Epithelial cell of proximal tubule (primary cell): ENCODE measurements at places on chromosomes 1 and 21.

DNA sequence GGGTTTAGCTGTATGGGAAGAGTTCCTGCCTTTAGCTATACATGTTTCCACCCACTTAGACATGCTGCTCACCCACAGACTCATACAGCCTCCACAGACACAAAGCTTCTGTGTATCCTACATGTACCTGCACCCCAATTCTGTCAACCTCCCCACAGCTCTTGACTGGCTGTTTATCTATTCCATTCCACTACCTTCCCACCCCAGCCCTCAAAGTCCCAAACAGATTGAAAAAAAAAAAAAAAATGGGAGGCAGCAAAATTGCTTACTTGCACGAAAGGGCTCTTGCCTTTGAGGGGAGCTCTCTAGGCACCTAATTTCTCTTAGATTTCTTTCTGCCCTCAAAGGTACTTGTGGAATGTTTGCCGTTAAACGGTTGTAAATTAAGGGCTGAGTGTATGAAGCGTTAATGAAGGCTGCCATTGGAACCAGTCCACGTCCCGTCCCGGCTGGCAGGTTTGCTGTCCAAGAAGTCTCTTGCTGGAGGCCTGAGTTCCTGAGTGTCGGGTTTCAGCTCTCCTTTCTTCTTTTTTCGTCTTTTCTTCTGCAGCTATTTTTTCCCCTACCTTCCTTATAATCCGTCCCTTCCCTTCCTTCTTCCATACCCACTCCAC lies 43.6 kb downstream of the PBX1 start:
- DNase-seq: no peak

GRCh38 chr1:219778793-219779369 lies 149.5 kb downstream of the SLC30A10 start:
- no peak for DNase-seq

- DNase-seq: no peak
Measured at GRCh38 chr1:91054780-91055481, 33.1 kb upstream of the ZNF644 start.

GRCh38 chr1:7220007-7220406 lies 434.8 kb downstream of the CAMTA1 start:
- no peak for DNase-seq

- no peak for DNase-seq
Measured at GRCh38 chr1:67256291-67257172, 51.1 kb upstream of the IL12RB2 start.

- no peak for DNase-seq
Measured at GRCh38 chr1:221093903-221094791, 214.9 kb downstream of the HLX start.

DNA sequence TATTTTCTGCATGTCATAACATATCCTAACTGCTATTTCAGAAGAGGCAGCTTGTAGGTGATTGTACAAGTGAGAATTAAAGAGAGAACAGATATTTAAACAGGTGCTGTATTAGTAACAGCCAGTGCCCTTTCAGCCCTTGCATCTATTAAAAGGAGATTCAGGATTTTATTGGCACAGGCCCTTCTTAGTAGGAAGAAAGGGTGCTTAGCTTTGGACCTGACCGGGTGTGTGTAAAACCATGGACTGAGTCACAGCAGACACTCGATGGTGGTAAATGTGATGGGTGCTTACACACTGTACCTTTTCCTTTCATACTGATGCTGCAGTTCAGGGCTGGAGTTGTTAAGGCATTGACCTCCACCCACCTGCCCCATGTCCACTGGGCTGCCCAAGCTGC lies 12.7 kb upstream of the CD101 start:
- DNase-seq: no peak

DNA sequence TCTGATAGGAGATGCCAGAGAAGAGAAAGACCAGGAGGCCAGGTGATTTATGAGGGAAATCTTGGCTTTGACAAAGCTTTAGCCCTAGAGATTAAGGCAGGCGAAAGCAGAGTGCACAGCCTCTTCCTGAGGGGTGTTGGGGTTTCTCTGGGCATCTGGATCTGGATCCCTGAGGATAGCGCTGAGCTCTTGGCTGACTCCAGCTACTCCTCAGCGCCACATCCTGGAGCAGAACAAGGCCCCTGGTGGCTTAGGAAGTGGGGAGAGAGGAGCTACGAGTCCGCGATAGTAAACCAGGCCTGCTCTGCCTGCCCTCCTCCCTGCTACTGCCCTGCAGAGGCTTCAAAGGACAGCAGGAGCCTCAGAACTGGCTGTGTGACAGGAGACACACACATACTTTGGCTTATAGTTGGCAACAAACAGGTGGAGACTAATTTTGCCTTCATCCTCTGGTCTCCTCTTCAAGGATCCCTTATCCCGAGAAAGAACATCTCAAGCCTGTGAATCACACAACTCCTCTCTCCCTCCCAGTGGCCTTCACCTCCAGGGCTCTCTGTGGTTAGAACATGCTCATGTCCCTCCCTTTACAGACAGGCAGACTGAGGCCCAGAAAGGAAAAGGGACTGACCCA lies 66.9 kb downstream of the TRABD2B start:
- DNase-seq: no peak

DNA sequence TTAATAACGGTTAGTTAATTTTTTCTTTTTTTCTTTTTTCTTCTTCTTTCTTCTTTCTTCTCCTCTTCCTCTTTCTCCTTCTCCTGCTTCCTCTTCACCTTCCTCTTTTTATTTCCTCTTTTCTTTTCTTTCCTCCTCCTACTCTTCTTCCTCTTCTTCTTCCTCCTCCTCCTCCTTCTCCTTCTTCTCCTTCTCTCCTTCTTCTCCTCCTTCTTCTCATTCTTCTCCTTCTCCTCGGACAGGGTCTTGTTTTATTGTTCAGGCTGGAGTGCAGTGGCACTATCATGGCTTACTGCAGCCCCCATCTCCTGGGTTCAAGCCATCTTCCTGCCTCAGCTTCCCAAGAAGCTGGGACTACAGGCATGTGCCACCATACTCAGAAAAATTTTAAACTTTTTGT lies 13.4 kb upstream of the ACBD3 start:
- DNase-seq: no peak

GRCh38 chr1:222529916-222530315 lies 18.0 kb downstream of the HHIPL2 start:
- no peak for DNase-seq

DNA sequence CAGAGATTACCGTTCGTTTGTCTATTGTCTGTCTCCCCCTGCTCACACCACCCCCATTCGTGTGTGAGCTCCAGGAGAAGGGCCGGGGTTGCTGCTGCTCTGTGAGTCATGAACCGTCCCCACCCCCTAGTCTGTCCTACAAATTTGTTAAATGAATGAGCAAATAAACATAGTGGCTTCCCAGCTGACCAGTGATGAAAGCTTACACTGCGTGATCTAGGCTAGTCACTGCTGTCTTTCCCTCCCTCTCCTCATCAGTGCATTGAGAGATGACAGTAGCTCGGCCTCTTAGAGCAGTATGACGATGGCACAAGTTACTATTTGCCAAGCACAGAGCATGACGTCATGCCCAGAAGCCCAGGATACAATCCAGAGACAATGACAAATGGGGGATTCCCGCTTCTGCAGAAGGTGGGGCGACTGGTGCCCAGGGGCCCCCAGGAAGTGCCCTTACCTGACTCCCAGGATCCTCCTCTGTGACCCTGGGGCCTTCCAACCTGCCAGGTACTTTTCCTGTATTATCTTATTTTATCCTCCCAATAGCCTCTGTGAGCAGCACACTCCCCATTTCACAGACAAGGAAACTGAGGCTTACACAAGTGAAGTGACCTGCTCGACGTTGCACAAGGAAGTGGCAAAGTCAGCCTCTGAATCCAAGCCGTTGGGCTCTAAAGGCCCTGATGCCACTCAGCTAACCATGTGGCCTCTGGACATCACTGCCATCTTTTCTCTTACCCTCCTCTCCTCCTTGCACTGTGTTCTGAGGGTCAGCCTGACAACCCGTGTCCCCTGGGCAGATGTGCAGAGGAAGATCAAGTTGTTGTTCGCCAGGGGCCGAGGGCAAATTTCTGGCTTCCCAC lies 8.6 kb upstream of the EPHA2 start:
- DNase-seq: peak; percentile 91

GRCh38 chr1:53577761-53578100 lies 118.5 kb downstream of the DMRTB1 start:
- DNase-seq: no peak

- no peak for DNase-seq
Measured at GRCh38 chr1:192065087-192065486, 93.2 kb upstream of the RGS18 start.

DNA sequence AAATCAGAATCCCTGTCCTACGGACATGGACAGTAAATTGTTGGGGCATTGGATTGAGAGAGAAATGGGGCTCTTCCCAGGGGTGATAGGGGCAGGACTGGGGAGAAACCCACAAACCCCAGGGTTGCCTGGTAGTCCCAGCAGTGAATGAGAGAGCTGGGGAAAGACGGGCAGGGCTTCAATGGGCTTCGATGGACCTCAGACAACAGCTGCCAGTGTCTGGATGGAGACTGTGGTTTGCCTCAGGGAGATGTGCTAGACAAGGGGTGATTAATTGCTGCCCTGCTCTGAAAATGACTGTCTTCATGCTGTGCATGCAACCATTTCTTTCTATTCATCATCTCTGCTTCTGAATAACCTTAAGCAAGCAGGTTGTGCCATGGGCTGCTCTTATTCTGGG lies 7.4 kb downstream of the GPR25 start:
- DNase-seq: no peak

DNA sequence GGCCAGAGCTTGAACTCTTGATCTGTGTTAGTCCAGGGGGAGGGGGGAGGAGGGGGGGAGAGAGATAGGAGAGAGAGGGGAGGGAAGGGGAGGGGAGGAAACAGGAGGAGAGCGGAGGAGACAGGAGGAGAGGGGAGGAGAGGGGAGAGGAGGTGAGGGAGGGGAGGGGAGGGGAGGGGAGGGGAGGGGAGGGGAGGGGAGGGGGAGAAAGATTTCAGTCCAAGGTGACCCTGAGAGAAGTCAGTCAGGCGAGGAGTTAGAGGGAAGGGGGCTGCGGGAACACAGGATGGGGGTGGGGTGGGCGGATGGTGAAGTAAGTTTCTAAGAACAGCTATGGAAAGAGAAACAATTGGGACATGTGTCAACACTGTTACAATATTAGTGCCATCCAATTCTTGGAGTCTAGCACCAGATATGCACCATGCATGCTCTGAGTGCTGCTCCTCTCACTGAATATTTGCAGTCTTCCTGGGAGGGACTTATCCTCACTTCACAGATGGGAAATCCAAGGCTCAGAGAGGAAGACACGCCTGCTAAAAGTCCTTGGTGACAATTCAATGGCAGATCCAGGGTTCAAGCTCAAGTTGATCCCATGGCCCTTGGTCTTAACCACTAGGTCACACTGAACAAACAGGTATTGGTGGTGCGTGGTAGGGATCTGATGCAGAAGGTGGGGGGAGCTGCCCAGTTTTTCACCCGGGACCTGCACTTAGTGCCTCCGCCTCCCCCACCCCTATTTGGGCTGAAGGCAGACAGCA lies 42.5 kb upstream of the ECE1 start:
- DNase-seq: no peak

DNA sequence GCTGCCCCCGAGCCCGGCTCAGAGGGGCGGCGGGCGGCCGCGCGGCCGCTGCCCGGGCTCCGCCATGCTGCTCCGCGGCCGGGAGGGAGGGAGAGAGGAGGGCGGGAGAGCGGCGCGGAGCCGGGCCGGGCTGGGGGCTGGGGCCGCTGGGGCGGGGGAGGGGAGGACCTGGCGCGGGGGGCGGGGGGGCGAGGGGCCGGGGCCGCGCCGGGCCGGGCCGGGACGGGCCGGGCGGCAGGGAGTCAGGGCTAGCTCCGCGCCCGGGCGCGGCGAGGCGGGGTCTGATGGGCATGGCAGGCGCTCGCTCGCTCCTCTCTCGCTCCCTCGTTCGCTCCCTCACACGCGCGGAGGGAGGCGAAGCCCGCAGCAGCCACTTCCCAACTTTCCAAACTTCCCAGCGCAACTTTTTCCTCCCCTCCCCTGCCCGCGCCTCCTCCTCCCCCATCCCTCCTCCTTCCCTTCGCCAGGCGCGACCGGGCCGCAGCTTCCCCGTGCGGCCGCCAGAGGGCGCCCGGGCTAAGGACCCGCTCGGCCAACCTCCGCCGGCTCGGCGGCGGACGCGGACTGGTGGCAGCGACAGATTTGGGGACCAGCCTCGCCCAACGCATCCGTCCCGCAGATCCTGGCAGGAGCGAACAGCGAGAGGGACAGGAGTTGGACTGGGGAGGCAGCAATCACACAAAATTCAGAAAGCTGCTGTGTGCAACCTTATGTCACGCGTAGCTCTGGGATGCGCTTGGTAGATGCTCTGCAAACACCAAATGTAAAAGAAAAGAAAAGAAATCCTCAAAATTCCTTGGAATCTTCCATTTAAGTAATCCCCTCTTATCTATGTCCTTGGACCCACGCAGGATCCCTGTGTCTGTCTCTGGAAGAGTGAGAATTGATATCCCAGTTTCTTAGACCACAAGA lies at the start of gene TRABD2B:
TRABD2B (minus strand) TSS at position 97 of the 912 bp plus-strand sequence.
- no peak for DNase-seq

DNA sequence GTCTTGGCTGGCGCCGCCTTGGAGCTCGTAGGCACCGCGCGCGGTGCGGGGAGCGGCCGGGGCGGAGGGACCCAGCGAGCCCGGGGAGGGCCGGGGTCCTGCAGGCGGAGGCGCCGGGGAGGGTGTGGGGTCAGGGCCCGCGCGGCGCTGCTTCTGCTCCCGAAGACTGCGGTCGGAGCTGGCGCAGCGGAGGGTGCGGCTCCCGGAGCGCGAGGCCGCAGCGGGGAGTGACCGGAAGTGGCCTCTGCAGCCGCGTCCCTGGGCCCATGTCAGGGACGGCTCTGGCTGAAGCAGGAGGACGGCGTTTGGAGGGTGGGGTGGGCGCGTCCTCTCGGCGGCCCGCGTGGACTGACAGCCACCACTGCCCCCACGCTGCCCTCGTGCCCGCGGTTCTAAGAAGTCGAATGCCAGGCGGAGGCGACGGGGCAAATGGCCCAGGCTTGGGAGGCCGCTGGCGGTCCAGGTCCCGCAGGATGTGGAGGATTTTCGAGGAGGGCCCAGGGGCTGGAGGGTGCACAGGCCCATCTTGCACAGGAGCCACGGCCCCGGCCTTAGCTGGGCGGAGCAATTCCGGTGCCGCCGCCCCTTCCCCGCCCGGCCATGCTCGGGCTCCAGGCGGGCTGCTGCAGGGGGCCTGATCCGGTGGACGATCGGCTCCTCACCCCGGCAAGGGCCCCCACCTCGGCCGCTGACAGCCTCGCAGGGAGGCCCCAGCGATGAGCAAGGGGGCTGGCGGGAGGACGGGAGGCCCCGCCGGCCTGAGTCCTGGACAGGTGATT lies 7.7 kb upstream of the ZNF669 start:
- no peak for DNase-seq

GRCh38 chr1:19310061-19310460 lies 1.9 kb downstream of the AKR7A2 start:
- no peak for DNase-seq

DNA sequence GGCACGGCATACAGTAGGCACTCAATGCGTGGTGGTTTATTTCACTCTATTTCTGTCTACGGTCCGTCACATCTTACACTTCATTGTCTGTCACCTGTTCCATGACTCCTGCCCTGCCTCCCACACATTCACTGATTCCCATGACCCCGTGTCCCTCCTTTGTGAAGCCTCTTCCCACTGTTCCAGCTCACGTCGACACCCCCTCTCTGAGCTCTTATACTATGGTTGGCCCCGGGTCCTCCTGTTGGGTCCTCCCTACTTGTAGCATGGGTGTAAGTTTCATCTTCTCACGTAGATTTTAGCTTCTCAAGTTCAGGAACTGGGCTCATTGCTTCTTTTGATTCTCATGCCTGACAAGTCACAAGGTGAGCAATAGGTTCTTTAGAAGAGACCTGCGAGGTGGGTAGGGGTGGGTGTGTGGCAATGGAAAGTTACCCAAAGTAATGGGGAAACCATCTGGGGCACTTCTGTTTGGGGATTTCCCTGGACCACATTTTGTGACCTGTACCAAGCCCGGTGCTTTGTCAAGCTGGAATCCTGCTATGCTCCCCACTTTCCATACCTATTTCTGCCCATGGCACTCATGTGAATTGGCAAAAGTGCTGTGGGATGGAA lies 22.1 kb upstream of the IL10 start:
- DNase-seq: no peak
